ENCODE measurements at places on chromosomes 11 and 22.
A peak's percentile ranks its signal among the peaks of the same experiment; 100 is the strongest.

GRCh38 chr22:37631448-37632173 is 7.9 kb upstream of the SH3BP1 start:
- DNase-seq: no peak

GRCh38 chr22:43148581-43148980 is 2.8 kb upstream of the TSPO start:
- DNase-seq: no peak

DNA sequence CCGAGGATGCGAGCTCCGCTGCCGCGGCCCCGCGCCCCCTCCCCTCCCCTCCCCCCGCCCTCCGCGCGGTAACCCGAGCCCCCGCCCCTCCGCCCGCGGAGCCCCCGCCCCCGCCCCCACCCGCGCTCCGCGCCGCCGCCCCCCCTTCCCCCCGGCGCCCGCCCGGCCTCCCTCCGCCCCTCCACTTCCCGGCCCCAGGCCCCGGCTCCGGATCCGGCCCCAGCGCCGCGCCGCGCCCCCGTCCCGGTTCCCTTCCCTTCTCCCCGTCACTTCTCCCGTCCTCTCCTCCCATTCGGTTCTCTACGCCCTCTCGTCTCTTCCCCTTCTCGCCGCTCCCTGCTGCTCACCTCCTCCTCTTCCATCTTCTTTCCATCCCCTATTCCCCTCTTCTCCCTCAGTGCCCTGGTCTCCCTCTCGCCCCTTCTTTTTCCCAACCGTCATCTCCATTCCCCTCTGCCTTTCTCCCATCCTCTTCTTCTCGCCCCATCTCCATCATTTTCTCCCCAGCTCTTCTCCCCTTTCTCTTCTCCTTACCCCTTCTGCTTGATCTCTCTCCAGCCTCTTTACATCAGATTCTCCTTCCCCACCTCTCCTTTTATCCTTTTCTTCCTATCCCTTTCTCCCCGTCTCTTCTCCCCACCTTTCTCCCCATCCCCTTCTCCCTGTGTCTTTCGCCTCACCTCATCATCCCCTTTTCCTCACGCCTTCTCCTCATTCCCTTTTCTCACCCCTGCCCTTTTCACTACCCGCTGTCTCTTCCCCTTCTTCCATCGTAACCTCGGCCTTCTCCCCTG is at the start of gene DCHS1:
Gene DCHS1 (minus strand): TSS at position 20 of the 794 bp plus-strand sequence. CDS start 14,196 bp downstream, outside the sequence.
- peak; percentile 90 for DNase-seq

GRCh38 chr11:119592642-119593041 is 136.4 kb downstream of the NECTIN1 start:
- DNase-seq: no peak

DNA sequence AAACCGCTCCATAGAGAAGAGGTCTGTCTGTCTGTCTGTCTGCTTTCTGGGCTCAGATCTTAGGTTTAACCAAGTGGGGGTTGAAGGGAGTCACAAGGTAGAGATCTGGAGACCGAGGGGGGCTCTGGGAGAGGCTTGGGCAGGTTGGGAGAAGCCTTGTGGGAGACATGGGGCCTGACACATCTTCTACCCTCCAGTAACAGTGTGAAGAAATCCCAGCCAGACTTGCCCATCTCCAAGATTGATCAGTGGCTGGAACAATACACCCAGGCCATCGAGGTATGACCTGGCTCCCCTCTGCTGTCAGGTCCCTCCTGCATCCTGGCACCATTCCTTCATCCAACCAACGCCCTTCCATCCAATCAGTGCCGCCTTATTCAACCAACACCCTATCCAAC is 7.4 kb downstream of the PRR33 start:
- no peak for DNase-seq

Data from esophagus muscularis mucosa (tissue), 4 donors.